Nephron progenitor cell (in vitro differentiated cells): ENCODE measurements at places on chromosomes 7 and 10.

- DNase-seq = no peak
Measured at GRCh38 chr7:15856311-15856710, 169.8 kb upstream of the MEOX2 start.

GRCh38 chr10:50420196-50420595 is 168.9 kb upstream of the ASAH2 start:
- no peak for DNase-seq

DNA sequence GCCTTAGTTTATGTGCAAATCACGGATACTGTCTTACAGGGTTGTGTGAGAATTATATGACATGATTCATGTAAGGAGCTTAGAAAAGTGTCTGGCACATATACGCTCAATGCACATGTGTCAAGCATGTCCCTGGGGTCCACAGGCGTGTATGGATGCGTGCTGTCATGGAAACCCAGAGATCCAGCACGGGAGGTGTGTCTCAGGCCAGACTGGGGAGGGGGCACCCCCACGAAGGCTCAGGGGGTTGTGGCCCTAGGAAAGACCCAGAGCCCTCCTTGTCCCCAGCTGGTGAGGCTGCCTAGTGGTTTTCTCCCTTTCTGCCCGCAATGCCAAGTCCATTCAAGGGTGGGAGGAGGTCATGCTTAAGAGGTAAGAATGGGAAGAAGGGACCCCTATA is 9.1 kb downstream of the BTBD16 start:
- no peak for DNase-seq

GRCh38 chr10:73263693-73264347 is 11.4 kb upstream of the MRPS16 start:
- no peak for DNase-seq

- DNase-seq = no peak
Measured at GRCh38 chr7:100486111-100486636, 2.4 kb downstream of the NYAP1 start.

GRCh38 chr7:49852619-49853462 is 79.4 kb downstream of the VWC2 start:
- DNase-seq = peak; percentile 60

- DNase-seq = no peak
Measured at GRCh38 chr10:59266321-59266720, 89.9 kb downstream of the PHYHIPL start.

- peak; percentile 14 for DNase-seq
Measured at GRCh38 chr10:8035006-8035640, 19.4 kb upstream of the GATA3 start.

DNA sequence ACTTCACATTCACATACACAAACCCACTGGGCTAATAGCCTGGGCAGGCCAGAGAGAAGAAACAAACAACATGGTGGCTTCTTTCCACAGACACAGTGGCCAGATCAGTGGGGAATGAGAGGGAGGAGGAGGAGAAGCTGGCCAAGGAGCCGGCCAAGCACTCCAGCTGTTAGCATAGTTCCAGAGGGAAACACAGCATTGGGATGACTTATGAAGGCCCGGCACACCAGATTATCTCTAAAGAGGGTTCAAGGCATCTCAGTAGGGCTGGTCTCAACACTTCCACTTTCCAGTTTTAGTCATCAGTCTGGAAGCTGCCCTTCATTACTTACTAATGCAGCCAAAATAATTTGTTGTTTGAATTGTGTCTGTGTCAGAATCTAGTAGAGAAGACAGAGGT is 42.1 kb upstream of the GPR26 start:
- no peak for DNase-seq

DNA sequence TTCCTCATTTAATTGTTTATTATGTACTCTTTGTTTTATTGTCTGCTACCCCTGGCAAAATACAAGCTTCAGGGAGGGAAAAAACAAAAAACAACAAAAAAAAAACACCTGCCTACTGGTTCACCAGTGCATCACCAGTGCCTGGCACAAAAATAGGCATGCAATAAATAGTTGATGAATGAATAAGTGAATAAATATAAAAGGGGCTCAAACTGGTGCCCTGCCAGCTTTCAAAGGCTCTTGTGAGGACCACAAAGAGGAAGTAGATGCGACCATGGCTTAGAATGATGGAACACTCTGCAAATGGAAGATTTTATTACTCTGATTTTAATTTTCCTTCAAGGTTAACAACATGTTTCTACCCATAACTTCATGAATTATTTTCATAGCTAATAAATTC is 213.0 kb upstream of the INHBA start:
- no peak for DNase-seq

GRCh38 chr7:100866729-100867039 is 503 bp upstream of the TRIP6 start:
- no peak for DNase-seq

DNA sequence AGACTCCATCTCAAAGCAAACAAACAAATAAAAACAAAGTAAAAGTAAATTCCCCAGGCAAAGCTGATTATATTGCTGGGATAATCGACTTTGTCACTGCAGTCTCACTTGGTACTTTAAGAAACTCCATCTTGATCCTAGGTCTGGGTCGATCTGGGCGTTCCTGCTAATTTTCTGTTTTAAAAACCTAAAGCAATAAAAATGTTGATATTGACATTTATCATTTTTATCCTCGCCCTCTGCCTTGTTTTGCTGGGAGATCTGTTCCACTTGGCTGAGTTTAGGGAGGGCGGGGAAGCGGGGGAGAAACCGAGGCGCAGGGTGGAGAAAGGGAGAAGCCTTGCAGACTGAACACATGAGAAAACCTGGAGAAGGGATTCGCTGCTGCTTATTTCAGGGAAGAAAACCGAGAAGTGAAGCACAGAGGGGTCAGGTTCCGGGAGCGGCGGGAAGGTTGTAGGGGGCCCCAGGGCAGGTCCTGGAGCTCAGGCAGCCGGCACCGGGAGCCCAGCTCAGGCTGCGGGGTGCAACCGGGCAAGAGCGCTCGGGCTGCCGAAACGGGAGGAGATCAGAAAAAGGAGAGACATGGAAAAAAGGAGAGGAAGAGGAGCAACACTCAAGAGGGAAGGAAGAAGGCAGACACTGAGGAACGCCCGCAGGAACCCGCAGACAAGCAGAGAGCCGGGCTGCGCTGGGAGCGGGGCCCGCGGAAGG is 27.3 kb upstream of the KMT2C start:
- DNase-seq = peak; percentile 66

DNA sequence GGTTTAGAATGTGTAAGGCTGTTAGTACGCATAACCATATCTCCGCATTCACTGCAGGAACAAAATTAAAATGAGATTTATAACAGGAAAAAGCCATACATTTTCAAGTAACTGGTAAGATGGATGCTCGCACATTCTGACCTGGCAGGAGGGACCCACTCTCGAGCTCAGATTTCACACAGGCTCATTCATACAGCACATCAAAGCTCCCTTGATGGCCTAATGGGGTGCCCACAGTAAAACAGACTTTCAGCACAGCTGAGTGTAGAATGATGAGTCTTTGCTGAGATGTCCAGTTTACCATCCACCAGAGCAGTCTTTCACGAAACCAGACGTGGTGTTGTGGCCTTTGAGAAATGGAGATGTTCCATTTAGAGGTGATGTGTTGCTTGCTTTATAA is 8.9 kb downstream of the FOXI2 start:
- DNase-seq = peak; percentile 24

DNA sequence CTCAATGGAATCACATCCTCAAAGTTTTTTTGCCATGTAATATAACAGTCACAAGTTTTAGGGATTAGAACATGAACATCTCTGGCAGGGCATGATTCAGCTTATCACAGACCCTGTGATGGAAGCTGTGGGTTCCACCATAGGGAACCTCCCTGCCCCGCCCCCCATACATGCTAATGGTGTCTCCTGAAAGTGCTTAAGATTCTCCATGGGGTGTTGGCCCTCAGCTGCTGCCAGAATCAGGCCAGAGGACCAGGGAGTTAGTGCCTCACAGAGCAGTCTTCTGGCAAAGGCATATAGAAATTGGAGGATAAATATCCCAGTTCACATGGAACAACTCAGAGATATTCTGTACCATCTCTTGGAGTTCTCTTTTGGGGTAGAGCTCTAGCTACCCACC is 119.4 kb downstream of the RAB11FIP2 start:
- no peak for DNase-seq

- DNase-seq = no peak
Measured at GRCh38 chr10:11475831-11476434, 135.5 kb downstream of the USP6NL start.

GRCh38 chr10:61821693-61822092 is 79.8 kb upstream of the ARID5B start:
- DNase-seq = no peak

DNA sequence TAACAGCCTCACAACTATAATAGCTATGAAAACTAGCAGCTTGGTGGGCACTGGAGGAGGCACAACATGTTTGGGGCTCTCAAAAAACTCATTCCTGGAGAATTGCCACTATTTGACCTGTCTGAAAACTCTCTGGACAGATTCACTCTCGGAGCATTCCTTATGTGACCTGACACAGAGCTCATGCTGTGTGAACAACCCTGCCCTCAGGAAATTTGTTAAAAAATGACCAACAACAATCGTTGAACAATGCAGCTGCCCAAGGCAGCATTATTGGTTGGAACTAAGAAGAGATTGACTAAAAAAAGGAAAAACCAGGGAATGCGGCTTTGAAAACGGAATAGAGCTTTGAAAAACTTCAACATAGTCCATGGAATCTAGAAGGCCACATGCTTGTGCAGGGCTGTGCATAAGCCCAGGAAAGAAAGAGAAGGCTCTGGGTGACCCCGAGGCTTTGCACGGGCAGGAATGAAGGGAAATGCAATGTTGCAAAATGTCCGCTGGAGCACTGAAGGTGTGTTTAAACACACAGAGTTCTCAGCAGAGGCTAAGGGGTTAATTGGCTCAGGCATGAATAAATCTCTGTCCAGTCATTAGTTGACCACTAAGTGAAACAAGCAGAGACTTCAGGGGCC is 52.8 kb downstream of the NAMPT start:
- DNase-seq = no peak

- no peak for DNase-seq
Measured at GRCh38 chr7:88289564-88290025, 17.1 kb downstream of the STEAP4 start.

DNA sequence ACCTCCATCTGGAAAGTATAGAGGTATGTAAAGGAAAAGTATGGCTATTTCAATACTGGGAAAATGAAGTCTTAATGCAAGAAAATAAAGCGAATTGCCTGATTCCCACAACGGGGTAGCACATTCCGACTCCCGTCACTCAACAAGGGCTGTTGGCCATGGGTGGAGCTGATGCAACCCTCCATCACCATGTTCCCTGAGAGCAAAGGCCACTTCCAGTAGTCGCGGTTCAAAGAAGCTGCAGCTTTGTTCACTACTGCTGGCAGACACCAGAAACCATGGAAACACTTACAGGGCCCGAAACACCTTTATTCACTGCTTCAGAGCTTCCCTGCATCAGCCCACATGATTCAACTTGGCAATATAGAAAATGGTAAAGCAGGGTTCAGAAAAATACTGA is 44.0 kb downstream of the TMEM26 start:
- DNase-seq = no peak

DNA sequence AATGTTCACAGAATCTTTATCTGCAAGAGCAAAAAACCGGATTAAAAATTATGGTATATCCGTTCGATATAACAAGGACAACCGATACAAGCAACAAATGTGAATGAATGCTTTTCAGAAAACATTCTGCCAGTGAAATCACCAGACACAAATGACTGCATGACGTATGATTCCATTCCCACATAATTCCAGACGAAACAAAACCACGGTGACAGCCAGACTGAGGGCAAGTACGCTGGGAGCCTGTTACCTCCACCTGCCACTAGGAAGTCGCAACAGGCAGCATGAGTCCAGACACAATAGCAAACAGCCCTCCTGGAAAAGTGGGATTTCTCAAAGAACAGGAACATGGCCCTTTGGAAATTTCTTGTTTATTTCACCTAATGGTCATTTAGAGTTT is 41.7 kb downstream of the MAD1L1 start:
- DNase-seq = no peak

- DNase-seq = no peak
Measured at GRCh38 chr10:79329529-79329928, 17.7 kb upstream of the PPIF start.

- DNase-seq = no peak
Measured at GRCh38 chr10:76973091-76974016, 664.3 kb downstream of the KCNMA1 start.

- DNase-seq = no peak
Measured at GRCh38 chr10:60978287-60979115, 34.5 kb upstream of the RHOBTB1 start.

DNA sequence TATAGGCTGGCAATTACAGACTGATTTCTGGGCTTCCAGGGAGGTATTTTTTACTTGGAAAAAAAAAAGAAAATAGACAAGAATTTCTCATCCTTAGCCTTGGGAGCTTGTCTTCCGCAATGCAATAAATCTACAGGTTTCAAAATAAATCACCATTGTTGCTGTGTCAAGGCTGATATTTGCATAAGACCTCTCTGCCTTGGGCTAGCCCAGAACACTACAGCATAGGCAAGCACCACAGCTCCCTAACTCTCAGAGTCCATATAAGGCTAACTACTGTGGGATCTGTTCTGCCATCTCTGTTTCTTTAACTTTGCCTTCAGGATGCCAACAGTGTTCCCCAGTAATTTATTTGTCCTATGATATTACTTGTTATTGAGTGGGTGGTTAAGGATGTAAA is 64.4 kb downstream of the ZWINT start:
- no peak for DNase-seq

DNA sequence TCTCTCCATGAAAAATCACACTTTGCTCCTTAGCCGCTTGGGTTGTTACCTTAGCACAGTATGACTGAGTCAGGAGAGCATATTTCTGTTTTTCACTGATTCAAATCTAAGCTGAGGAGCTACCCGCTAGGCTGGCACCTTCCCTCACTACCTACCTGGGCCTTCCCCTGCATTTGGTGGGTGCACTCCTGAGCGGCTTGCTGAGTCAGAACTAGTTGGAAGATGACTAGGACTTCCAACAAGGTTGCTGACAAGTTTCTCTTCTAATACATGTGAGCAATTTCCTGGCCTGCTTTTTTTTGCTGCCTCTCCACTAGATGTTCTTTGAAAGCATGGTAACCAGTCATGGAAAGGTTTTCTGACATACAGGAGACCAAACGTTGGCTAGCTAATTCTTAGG is 43.8 kb upstream of the SEC61G start:
- DNase-seq = no peak

GRCh38 chr7:127415060-127415742 is 22.7 kb upstream of the ZNF800 start:
- no peak for DNase-seq

- DNase-seq = peak; percentile 12
Measured at GRCh38 chr10:5833814-5834213, 20.6 kb upstream of the GDI2 start.

DNA sequence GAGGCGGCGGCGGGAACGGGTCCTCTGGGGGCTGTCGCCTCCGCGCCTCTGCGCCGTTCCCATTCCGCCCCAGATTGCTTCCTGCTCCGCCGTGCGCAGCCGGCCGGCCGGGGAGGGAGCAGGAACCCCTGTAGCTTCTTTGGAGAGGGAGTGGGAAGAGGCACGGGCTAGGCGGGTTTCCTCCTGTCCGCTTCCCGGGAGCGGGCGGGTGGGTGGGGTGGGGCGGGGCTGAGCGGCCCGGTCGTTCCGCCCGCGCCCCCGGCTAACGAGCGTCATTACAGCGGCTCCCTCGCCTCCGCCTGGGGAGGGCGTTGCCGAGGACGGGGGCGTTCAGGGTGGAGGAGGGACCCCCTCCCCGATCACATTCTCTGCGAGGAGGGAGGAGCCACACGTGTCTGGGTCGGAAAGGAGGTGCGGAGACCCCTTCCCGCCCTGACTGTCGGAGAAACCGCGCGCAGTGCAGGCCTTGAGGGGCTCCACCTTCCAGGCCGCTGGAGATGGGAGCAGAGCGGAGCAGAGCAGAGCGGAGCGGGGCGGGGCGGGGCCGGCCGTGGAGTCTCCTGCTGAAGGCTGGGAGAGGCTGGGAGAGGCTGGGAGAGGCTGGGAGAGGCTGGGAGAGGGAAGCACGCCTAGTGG is 39.7 kb downstream of the AGAP3 start:
- DNase-seq = peak; percentile 61
